RPMI8226 (cell line): ENCODE measurements at places on chromosomes 11 and 22.

- no peak for DNase-seq
Observed at GRCh38 chr22:49487950-49488349, 339.7 kb downstream of the BRD1 start.

GRCh38 chr22:20219667-20220628, 48.2 kb downstream of the RTN4R start:
- DNase-seq, result no peak

- peak; percentile 32 for DNase-seq
Observed at GRCh38 chr11:72573072-72573854, 101.0 kb downstream of the PDE2A start.

DNA sequence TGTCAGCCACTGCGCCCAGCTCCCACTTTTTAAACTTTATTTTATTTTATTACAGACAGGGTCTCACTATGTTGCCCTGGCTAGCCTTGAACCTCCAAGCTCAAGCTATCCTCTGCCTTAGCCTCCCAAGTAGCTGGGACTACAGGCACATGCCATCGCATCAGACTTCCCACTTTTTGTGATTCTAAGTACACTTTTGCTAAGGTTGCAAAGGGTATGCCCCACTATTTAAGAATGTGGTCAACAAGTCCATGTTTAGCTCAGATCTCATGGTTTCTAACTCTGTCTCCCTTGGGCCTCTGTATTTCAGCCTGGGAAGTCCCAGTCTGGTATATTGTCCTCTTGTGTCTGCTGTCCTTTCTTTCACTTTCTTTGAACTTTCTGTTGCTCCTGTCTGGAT, 35.3 kb downstream of the EXPH5 start:
- no peak for DNase-seq

DNA sequence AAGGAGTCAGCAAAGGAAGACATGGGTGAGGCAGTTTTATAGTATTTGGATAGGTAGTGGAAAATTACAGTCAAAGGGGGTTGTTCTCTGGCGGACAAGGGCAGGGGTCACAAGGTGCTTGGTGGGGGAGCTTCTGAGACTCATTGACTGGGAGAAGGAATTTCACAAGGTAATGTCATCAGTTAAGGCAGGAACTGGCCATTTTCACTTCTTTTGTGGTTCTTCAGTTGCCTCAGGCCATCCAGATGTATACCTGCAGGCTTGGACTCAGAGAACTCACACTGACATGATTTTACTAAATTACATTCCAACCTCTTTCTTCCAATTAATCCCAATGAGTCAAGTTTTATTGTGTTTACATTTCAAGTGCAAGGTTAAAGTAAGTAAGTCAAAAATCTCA, 240.5 kb upstream of the API5 start:
- DNase-seq, result no peak

GRCh38 chr11:10041332-10041731, 252.7 kb downstream of the SBF2 start:
- DNase-seq, result no peak

- no peak for DNase-seq
Observed at GRCh38 chr11:34870548-34871196, 45.5 kb downstream of the APIP start.

- no peak for DNase-seq
Observed at GRCh38 chr22:23192558-23192957, 12.2 kb downstream of the BCR start.

- DNase-seq, result peak; percentile 36
Observed at GRCh38 chr22:48297296-48297695, 1530.4 kb downstream of the BRD1 start.

GRCh38 chr11:48002561-48002960, 22.2 kb downstream of the PTPRJ start:
- DNase-seq, result no peak

DNA sequence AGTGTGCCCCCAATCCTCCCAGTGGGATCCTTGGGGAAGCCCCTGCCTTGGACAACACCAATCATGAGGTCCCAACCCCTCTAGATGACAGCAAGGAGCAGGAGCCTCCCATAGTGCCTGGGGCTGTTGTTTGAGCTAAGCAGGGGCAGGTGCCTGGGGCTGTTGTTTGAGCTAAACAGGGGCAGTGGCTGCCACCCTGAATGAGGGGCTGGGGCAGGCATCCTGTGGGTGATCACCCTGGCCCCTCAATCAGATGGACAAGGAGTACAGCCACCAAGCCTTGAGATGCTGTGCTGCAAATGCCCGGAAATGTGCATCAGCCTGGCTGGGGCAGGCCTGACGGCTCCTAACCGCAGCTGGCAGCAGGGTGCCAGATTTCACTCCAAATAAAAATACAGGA, 66.7 kb downstream of the MYEOV start:
- no peak for DNase-seq

DNA sequence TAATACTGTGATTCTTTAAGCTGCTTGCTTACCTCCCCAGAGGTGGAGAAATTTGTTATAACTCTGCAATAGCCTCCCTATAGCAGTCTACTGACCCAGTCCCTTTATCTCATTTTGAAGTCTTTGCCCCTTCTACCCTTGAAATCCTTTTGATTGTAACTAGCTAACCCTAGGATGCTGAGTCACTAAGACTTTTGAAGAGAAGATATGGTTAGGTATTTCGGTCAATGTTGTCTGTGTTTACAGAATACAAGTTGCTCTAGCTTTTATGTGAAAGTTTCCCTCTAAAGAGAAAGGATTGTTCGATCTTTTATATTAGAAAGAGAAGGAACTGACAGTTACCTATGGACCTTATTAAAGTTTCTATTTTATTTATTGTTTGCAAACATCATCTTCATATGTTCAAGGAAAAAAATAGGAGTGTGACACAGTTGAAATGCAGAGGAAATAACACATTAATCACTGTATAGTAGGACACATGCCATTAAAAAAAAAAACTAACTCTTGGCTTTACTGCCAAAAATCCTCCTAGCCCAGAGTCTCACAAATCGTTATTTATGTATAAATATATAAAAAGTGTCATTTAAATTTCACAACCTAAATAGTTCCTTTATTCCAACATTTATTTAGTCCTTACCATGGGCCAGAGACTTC, 3.1 kb downstream of the HYLS1 start:
- DNase-seq, result no peak

GRCh38 chr11:72430741-72431570, 3.4 kb downstream of the CLPB start:
- peak; percentile 43 for DNase-seq

GRCh38 chr11:7968686-7969085, 3.4 kb upstream of the NLRP10 start:
- no peak for DNase-seq

DNA sequence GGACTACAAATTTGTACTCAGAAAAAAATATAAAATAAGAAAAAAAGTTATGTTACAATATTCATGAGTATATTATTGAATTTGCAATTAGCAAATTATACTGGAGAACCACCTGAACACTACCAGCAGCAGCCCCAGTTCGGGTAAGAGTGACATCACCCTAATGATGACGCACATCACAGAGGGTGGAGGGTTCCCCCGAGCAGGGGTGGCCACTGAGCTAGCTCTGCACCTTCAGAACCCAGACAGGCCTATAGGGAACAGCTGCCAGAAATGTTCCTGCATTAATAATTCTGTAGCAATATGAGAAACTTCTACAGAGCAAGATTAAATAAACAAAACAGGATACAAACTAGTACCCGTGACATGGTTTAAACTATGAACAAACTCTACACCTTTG, 17.5 kb upstream of the ARAP1 start:
- DNase-seq, result no peak

DNA sequence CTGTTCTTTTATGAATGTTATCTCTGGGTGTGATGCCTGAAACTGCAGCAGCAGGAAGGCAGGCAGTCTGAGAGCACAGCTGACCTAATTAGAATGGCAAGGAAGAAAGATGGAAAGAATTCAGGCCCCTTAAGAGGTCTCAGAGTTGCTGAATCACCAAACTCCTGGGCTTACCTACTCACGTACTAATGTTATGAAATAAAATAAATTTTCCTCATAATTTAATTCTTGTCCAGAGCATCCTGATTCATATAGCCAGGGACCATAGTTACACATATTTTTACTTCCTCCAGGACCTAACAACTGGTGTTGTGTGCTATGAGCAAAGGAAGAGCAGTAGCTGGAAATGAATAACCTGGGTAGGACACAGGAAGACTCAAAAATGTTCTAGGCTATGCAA, 41.9 kb downstream of the SNX19 start:
- DNase-seq, result no peak

- DNase-seq, result no peak
Observed at GRCh38 chr11:123377355-123377754, 52.7 kb upstream of the GRAMD1B start.

GRCh38 chr11:61028135-61028729, 56.8 kb downstream of the CD6 start:
- DNase-seq, result peak; percentile 89

DNA sequence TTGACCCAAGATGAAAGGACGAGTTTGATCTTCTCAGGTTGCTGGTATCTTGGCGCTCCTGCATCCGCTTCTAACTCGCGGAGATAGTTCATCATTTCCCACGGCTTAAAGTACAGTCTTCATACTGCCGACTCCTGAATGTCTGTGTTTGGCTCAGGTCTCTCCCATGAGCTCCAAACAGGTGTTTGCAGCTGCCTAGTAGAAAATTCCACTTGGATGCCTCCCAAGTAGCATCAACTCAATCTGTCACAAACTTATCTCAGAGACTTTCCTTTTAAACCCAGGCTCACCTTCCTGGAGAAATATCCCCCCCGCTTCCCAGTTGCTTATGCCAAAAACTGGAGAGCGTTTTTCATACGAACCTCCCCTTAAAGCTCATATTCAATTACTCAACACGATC, 986.5 kb downstream of the TBC1D22A start:
- no peak for DNase-seq

DNA sequence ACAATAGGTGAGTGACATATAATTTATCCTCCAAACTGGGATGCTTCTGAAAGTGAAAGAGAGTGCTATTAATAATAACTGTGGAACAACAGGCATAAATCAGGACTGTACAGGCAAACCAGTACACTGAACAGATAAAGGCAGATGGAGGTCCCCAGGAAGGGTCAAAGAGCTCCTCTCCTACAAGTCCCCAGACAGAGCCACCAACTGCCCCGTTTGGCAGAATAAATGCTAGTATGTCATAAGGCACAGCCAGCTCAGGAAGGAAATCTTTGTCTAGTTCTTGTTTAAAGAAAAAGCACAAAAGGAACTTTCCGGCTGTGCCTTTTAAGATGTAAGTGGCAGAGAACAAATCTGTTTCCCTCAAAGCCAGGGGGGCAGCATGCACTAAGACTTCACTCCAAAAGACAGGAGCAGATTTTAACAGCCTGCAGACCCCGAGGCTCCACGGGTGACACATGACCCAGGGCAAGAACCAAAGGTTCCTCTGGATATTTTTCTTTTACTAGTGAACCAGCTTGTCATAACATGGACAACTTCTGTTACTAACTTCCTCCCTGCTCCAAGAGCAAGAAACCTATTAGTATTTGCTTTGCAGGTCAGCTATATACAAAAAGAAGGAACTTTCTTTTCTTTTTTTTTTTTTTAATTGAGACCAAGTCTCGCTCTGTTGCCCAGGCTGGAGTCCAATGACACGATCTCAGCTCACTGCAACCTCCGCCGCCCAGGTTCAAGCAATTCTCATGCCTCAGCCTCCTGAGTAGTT, 50.2 kb downstream of the MYH9 start:
- no peak for DNase-seq

- DNase-seq, result no peak
Observed at GRCh38 chr22:32799496-32799895, 2.0 kb upstream of the TIMP3 start.

GRCh38 chr11:68116974-68117373, 4.2 kb downstream of the CHKA start:
- DNase-seq, result no peak

GRCh38 chr11:34341096-34341495, 16.7 kb downstream of the ABTB2 start:
- no peak for DNase-seq
